ENCODE measurements at places on chromosomes 16 and 17.

DNA sequence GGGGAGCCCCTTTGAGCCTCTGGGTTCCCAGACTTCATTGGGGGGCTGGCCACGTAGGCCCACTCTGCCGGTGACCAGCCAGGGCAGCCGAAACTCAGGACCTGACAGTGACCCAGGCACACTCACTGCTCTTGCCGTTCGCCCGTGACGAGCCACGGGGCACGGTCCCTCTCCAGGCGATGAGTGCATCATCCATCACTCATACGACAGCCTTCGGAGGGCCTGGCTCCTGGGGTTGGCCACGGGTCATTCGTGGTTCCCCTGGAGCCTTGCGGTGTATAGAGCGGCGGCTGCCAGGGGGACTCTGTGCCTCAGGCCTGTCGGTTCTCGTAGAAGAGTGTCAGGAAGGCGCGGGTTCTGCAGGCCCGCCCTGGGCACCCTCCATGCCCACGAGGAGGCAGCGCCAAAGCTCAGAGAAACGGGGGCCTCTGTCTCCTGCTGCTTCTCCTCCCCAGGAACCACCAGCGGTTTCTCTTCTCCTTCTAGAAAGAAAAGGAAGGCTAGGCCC is 11.2 kb upstream of the NUDT16L1 start:
- no peak for DNase-seq

DNA sequence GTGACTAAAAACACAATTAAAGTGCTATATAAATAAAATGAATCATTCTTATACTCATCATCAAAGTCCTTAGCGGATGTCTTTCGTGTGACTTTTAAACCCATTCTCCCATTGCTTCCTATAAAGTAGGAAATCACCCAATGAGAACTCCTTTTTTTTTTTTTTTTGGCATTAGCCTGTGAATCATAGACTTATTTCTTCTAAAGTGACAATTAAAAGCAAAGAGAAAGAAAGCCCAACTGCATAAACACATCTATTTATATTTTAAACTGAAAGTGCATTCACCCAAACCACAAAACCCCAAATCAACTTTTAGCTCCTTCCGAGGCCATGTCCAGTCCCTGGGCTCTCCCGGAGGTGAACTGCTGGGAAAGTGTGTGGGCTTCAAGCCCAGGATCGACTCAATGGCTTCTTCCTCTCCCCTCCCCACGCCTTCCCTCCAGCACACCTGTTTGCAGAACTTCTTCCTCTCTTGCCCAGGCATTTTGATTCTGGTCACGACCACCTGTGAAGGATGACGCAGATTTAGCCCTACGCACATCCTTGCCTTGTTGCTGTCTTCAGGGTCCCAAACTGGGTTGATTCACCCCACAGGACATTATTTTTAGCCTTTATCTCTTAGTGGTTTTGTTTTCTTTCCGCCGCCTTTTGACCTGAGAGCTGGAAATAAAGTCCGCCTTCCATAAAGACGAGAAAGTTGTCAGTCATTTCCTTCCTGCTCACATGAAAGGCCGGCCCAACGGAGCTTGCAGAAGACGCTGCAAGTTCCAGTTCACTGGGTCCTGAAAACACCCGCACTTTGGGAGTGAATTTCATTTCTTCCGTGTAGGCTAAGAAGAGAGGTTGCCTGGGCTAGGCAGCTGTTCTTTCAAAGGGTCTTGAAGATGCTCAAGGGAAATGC is 166.8 kb downstream of the MAP2K6 start:
- no peak for DNase-seq

DNA sequence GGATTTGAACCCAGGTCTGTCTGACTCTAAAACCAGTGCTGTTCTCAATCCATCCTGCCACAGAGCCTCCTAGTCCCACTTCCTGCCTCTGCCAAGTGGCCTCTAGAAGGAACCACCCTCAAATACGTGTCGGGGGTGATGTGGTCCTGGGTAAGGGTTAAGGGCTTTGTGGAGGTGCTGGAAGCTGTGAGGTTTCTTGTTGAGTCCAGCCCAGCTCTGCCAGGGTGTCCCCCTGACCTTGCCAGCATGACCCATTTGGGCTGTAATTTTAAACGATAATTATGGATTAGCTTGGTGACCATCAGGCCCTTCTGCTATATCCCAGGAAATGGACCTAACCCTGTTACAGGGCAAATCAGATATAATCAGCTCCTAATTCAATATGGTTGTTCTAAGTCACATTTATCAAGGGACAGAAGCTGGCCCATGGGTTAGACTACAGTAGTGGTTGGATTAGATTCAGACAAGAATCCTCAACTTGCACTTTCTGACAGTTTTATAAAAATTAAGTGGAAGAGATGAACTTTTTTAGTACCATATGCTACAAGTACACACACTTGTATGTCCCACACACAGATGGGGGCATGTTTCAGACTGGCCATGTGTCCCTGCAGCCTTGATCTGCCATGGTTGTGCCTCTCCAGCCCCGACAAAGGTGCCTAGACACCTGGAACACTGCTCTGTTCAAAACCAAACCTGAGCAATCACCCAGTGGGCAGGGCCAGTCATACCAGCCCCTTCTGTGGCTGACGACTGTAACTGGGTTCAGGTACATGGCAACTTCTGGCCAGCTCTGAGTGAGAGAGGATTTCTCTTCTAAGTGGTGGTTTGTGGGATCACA is 48.0 kb downstream of the SMPD3 start:
- DNase-seq: no peak

DNA sequence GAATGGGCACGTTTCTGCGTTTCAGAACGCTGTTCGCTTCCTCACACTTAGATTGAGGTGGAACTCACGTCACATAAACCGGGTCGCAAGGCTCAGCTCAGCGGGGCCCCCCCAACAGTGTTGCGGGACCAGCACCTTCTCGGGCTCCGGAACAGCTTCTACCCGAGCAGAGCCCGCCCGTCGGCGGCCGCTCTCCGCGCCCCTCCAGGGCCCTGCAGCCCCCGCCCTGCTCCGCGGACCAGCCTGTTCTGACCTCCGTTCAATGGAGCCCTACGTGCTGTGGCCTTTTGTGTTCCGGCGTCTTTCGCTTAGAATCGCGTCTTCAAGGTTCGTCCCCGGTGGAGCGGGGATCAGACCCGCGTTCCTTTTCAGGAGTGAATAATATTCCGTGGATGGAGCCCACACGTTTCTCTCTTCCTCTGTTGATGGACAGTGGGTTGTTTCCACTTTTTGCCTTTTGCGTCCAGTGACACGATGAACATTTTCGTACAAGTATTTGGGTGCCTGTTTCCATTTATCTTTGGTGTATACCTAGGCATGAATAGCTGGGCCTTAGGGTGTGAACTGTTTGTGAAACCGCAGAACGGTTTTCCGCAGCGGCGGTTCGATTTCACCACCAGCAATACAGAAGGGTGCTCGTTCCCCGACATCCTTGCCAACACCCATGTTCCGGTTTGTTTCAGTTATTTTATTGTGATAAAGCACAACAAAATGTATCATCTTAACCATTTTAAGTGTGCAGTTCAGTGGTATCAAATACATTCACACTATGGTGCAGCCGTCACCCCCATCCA is 2.3 kb upstream of the SLC22A31 start:
- DNase-seq: no peak

DNA sequence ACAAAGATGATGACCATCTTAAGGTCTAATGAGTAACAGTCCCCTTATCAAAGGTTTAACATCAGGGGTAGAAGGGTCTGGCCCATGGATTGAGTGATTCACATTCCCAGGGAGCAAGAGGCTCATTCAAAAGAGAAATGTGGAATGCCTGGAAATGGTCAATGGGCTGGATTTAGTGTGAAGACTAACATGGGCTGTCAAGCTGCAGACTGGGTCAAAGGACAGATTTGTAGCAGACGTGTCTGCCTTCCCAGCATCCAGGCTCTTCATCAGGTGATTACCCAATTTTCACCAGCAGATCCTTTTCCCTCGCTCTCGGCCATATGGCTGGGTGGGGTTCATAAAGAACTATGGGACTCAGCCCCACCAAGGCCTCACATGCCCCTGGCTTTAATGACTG is 26.8 kb downstream of the DCUN1D3 start:
- DNase-seq: no peak

GRCh38 chr16:30922960-30923535 is 324 bp upstream of the FBXL19 start:
- DNase-seq: peak; percentile 100

GRCh38 chr17:78144147-78144719 is 2.0 kb upstream of the C17orf99 start:
- DNase-seq: peak; percentile 67

DNA sequence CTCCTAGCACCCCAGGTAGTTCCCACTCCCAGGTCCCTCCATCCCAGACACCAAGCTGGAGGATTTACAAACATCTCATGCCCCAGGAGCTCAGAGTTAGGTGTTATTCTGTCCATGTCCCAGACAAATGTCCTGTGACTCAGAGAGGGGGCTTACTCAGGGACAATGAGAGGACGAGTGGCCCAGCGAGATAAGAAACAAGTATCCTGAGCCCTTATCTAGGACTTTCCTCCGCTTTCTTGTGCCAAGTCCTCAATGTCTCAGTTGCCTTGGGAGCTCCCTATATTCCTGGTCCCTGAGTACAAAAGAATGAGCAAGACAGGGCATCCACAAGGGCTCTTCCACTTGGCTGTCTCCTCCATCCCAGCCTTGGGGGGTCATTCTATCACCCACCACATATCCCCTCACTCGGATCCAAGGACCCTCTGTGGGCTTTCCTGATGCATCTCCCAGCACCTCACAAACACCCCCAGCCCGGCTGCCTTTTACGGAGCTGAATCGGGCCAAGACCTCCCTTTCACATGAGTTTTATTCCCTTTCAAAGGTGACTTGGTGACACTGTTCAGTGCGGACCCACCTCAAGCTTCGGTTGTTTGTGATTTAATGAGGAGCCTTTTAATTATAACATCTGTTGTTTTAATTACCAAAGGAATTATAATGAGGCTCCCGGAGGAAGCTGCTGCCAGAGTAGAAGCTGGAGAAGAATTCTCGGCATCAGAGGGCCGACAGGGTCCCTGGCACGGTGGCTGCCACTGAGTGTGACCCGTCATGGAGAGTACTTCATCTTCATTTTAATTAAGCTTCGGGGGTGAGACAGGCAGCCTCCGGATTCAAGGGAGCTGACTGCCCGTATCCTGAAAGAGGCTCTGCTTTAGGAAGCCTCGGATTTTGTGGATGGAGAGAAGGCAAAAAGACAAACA is 121.5 kb downstream of the WSCD1 start:
- no peak for DNase-seq

- DNase-seq: no peak
Measured at GRCh38 chr17:77375917-77376651, 235.3 kb downstream of the SEC14L1 start.

DNA sequence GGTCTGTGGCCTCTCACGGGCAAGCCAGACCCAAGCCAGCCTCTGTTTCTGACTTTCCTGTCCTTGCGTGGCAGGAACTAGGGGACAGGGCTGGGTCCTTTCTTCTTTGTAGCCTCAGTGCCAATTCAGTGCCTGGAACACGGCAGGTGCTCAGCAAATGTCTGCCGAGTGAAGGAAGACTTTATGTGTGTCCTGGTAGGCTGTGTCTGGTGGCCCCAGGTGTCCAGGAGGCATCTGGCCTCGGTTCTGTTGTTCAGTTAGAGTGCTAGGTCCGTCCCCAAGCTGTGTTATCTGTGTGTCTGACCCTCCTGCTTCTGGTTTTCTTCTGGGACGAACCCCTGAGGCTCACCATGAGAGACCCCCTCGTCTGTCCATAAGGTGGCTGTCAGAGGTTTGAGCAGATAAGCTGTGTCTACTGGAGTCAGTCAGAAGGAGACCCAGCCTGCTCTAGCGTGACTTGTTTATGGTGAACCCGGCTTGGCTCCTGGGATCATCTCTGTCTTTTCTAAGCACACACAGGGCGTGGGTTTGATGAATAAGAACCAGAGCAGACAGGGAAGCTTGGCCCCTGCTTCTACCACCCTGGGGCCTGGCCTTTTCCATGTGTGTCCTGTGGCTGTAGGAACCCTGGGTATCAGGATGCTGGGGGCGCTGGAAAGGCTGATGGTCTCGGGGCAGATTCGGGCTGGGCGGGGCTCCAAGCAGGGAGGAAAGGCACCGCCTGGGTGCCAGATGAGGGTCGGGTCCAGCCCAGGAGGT is 39.3 kb downstream of the ENGASE start:
- DNase-seq: no peak

GRCh38 chr17:45869676-45870341 is 24.5 kb upstream of the MAPT start:
- no peak for DNase-seq

- no peak for DNase-seq
Measured at GRCh38 chr16:31508706-31509195, 560 bp upstream of the RUSF1 start.

DNA sequence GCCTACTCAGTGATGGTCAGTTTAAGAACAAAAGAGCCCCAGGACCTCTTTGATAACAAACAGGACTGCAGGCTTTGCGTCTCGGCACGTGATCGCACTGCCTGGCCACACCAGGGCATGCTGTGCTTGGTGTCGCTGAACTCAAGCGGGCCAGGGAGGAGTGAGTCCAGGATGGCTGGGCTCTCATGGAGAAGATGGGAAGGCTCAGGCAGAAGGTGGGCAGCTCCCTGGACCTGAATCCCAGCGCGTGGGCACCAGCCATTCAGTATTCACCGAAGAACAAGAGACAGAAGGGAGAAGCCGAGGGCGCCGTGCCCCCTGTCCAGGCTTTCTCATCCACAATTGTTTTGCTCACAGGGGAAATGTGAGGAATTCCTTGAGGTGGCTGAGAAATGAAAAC is 11.9 kb downstream of the KATNB1 start:
- no peak for DNase-seq

DNA sequence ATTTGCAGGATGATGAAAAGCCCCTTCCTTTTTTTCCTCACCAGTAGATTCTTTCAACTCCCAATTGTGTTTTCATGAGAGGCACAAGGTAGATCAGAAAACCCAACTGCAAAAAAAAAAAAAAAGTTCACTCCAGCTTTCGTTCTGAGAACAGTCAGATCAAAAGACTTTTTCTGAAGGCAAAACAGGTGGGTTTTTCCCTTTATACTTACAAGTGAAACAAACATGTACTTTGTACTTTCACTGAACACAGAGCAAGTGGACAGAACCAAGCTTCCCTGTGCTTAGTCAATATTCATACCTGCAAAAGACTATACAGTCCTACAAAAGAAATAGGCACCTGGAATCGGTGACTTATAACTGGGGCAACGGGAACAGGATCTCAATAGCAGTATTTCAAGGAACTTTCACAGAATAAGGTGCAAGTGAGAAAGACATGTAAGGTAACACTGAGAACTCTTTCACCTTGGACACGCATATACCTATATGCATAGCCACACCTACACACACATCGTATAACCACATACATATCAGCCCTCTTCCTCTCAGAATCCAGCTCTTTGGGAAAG is 54.1 kb downstream of the TOX3 start:
- no peak for DNase-seq

DNA sequence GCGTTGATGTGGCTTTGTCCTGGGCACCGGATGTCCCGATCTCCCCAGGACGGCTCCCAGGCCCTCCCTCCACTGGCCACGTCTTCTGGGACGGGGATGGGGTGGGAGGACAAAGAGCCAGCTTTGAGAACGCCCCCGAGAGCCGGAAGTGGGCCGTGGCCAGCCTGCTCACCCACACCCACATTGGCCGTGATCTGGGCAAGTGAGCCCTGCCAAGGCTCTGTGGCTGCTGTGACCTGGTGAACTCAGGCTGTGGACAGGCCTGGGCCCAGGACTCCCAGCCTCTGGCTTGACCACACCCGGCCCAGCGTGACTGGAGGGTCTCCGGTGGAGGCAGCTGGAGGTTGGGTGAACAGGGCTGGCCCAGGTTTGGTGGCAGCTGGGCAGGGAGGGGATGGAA is 3.3 kb downstream of the CDH15 start:
- DNase-seq: no peak

- DNase-seq: no peak
Measured at GRCh38 chr17:74953134-74953687, 17.5 kb downstream of the OTOP3 start.

All from head of caudate nucleus (tissue), 42 donors.